ENCODE measurements at places on chromosomes 6 and 20. TPM values are rescaled to one million over a fixed set of nuclear protein-coding genes. Genes with fewer than 3 reads are reported as not detected.

VSTM2L gene
- total RNA-seq, result 77.5 TPM

TMEM244 gene
- 0.83 TPM for total RNA-seq

ULBP1 gene
- total RNA-seq, result 0.16 TPM

RAET1G gene
- total RNA-seq, result not detected

FAM217A gene
- total RNA-seq, result not detected

GTSF1L gene
- total RNA-seq, result not detected

BPIFB1 gene
- total RNA-seq, result not detected

CAPN11 gene
- 0.31 TPM for total RNA-seq

SSTR4 gene
- total RNA-seq, result not detected

DDX39B gene
- total RNA-seq, result 382 TPM

ACSS1 gene
- total RNA-seq, result 0.88 TPM

RNF217 gene
- 31.3 TPM for total RNA-seq

CCDC170 gene
- total RNA-seq, result 0.21 TPM

LY6G6F gene
- not detected for total RNA-seq

BCLAF1 gene
- 95.0 TPM for total RNA-seq

SLC17A3 gene
- not detected for total RNA-seq

TRIM10 gene
- total RNA-seq, result not detected

MAN1A1 gene
- 18.7 TPM for total RNA-seq

RAET1E gene
- total RNA-seq, result 4.1 TPM

RCAN2 gene
- total RNA-seq, result 1.4 TPM

TAGAP gene
- total RNA-seq, result 0.05 TPM

GUCA1A gene
- total RNA-seq, result not detected

MRPL2 gene
- total RNA-seq, result 17.6 TPM

DST gene
- 500 TPM for total RNA-seq

BPIFB4 gene
- total RNA-seq, result not detected

SLC24A3 gene
- total RNA-seq, result 0.03 TPM

TCF21 gene
- not detected for total RNA-seq

BMP7 gene
- not detected for total RNA-seq

DBNDD2 gene
- 3.3 TPM for total RNA-seq

CASP8AP2 gene
- total RNA-seq, result 11.1 TPM

NR2E1 gene
- not detected for total RNA-seq

RBM38 gene
- total RNA-seq, result 11.6 TPM

DIDO1 gene
- total RNA-seq, result 33.8 TPM

GNL1 gene
- total RNA-seq, result 28.4 TPM

FOXC1 gene
- 3.6 TPM for total RNA-seq

FOXQ1 gene
- not detected for total RNA-seq

C20orf204 gene
- total RNA-seq, result 0.47 TPM

HIVEP2 gene
- 18.1 TPM for total RNA-seq

RBPJL gene
- not detected for total RNA-seq

COX4I2 gene
- total RNA-seq, result not detected

ACTL10 gene
- total RNA-seq, result not detected

WFDC5 gene
- not detected for total RNA-seq

TUBB2B gene
- 114 TPM for total RNA-seq

GSTA5 gene
- not detected for total RNA-seq

PPP1R14C gene
- total RNA-seq, result not detected

PTGIS gene
- total RNA-seq, result 1.2 TPM

CDH4 gene
- 0.31 TPM for total RNA-seq

OLIG3 gene
- not detected for total RNA-seq

METTL24 gene
- total RNA-seq, result not detected

PLN gene
- 0.10 TPM for total RNA-seq

HCK gene
- not detected for total RNA-seq

PTPRT gene
- total RNA-seq, result not detected

SGK2 gene
- 1.7 TPM for total RNA-seq

RIMS1 gene
- total RNA-seq, result 0.21 TPM
